Stimulated activated effector memory CD8-positive, alpha-beta T cell treated with anti-CD3 and anti-CD28 coated beads, Interleukin-12 subunit alpha, Interleukin-12 subunit beta, amount 100 ng/mL, for 72 hours (primary cell): ENCODE measurements at places on chromosomes 3 and 15.

GRCh38 chr15:70083418-70083817, 14.3 kb downstream of the TLE3 start:
- DNase-seq, result no peak

GRCh38 chr15:45184562-45185041, 3.2 kb downstream of the SHF start:
- DNase-seq, result no peak

DNA sequence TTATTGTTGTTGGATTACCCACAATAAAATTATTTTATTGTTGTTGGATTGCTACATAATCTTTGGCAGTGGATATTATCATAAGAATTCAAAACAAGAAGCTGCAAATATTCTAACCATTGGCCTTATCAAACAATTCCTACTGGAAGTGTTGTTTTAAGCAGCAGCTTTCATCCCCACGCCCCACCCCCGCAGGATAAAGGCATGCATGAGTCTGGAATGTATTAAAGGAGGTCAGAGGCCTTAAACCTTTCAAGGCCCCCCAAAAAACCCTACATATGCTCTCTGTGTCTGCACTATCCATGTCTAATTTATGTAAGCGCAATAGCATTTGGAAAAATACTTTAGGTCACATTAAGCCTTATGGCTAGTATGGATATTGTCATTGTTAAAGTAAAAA, 23.1 kb downstream of the P3H2 start:
- no peak for DNase-seq

GRCh38 chr3:123743121-123743520, 141.0 kb downstream of the MYLK start:
- no peak for DNase-seq

DNA sequence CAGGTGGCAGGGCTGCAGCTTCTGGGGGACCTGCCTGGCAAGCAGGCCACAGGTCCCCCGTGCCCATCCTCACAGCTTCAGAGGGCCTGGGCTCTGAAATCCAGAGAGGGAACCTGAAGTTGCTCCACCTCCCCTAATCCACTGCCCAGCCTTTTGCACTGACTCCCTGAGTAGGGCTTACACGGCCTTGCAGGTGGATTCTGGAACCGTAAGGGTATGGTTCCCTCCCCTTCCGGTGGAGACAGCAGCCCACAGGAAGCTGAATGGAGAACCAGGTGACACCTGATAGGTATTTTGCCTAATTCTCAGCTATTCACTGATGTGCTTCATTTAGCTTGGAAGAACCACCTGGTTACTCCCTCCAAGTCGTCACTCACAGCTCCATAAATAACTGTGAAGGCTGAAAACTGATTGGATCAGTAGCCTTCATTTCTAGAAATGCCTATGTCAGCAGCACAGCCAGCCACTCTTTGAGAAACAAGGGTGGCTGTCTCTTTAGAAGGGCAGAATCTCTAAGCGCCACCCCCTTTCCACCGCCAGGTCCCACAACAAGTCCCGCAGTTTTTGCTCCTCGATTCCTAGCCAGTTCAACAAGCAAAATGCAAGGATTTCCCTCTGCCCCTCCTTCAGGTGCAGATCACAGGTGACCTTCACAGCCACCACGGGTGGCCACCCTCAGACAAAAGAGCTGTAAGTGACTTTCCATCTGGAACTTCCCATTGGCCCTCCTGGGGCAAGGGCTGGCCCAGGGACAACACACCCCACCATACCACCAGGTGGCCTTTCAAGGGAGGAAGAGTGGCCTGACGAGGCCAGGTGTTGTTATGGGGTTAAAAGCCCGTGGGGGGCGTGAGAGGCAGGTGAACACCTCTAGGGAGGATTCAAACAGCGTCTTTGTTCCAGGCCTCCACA, 112.9 kb downstream of the SEC22A start:
- no peak for DNase-seq

GRCh38 chr15:58918239-58918638, 15.2 kb downstream of the SLTM start:
- DNase-seq, result no peak

- no peak for DNase-seq
Observed at GRCh38 chr3:180011927-180012326, 24.8 kb downstream of the PEX5L start.

- DNase-seq, result no peak
Observed at GRCh38 chr3:87822563-87822962, 236.2 kb downstream of the CGGBP1 start.
